Placental epithelial cell (primary cell): ENCODE measurements at places on chromosomes 16 and 17. TPM values are rescaled to one million over a fixed set of nuclear protein-coding genes. Genes with fewer than 3 reads are reported as not detected.

RPH3AL gene
- 0.79 and 1.8 TPM in 2 replicates for total RNA-seq

DOC2A gene
- total RNA-seq: not detected in 2 replicates

KAT8 gene
- total RNA-seq: 28.3 and 31.0 TPM in 2 replicates

ATP2C2 gene
- total RNA-seq: 0.39 TPM in 1 of 2 replicates, not detected in the other

OR1F1 gene
- total RNA-seq: not detected in 2 replicates

CLEC19A gene
- total RNA-seq: under 0.01 and 0.54 TPM in 2 replicates

CSH1 gene
- not detected in 2 replicates for total RNA-seq

AGRP gene
- total RNA-seq: not detected in 2 replicates

ARHGDIG gene
- not detected in 2 replicates for total RNA-seq

TP53TG3F gene
- not detected in 2 replicates for total RNA-seq

CCR7 gene
- not detected in 2 replicates for total RNA-seq

NHLRC4 gene
- total RNA-seq: 0.33 and 0.39 TPM in 2 replicates

CD300LD gene
- total RNA-seq: not detected in 2 replicates

USB1 gene
- total RNA-seq: 15.7 and 29.2 TPM in 2 replicates

C17orf67 gene
- 1.3 and 1.6 TPM in 2 replicates for total RNA-seq

ADAMTS18 gene
- not detected in 2 replicates for total RNA-seq
